ENCODE measurements at places on chromosomes 11 and 22.

DNA sequence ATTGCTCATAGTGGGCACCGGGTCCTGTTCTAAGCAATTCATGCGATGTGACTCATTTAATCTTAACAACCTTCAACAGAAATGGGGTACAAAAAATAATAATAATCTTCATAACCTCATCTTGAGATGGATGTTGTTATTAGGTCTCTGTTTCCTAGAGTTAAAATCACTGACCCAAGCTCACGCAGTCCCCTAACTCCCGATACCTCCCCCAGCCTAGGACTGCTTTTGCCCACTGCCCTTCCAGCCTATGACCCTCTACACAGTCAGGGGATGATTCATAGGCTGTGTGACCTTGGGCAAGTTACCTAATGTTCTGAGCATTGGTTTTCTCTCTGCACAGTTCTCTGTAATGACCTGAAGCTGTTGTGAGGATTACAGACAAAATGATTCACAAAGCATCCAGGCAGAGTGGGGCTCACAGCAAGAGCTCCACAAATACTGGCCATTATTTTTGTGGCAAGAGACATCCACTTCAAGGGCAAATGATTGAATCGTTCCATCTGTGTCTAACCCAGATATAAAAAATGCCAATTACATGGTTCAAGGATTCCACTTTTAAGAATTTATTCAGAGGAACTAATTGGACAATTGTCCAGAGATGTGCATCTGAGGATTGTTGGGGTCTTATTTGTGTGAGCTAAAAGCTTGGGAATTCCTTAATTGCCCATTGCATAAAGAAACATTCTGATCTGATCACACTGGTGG, 20.0 kb downstream of the MTFP1 start:
- DNase-seq, result no peak

DNA sequence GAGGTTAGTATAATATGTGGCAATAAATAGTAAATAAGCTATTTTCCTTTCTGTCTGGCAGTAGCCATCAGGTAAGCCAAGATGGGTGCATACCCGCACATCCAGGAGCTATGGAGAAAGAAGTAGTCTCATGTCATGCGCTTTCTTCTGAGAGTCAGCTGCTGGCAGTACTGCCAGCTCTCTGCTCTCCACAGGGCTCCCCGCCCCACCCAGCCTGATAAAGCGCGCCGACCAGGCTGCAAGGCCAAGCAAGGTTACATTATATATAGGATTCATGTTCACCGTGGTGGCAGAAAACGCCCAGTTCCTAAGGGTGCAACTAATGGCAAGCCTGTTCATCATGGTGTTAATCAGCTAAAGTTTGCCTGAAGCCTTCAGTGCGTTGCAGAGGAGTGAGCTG, 126.2 kb downstream of the ATG16L2 start:
- DNase-seq, result no peak

DNA sequence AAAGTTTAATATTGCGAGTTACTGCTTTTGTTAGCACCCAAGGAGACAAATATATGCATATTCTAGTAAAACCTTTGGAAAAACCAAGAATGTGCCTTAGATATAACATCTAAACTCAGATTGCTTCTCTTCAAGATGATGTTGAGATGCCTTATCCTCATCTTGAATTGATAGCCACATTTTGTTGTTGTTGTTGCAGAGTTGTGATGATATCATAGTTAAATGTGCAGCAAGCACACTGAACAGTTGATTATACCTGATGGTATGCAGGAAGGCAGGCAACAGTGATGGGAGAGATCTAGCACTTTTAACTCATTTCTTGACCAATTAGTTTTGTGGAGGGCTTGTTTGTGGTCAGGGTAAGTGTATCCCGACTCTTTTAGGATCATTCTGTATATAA, 48.0 kb downstream of the KDM2A start:
- DNase-seq, result no peak

GRCh38 chr11:86664930-86665329, 7.5 kb downstream of the ME3 start:
- DNase-seq, result no peak

DNA sequence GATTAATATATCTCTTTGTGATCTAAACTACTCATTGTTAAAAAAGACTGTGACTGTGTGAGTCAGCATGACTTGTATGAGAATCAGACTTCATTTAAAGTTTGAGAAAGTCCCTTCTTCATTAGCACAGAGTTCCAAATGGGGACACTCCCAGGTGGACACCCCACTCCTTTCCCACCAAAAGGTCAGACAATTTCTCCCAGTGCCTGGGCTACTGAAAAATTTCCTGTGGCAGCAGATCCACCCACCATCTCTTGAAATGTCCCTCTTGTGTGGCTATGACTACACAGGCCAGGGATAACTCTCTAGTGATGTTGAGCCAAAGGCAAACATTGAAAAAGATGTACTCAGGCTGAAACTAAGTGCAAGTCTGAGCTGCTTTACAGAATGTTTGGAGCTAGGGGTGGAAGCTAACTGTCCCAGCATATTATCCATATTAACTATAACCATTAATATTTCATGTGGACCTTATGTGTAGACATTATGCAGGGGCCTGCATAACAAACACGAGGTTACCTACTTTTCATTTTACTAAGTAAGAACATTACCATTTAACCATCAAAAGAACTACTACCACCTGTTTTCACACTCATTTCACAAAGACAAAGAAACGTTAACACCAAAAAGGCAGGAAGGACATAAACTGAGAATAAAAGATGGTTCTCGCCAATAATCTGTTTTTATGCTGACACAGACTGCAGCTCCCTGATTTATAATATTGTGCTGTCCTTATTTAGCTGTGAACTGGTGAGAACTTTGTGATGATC, 44.8 kb downstream of the MMP20 start:
- DNase-seq, result no peak

- DNase-seq, result no peak
Observed at GRCh38 chr11:93936460-93936859, 84.7 kb upstream of the HEPHL1 start.

GRCh38 chr11:30724274-30724673, 138.1 kb upstream of the MPPED2 start:
- no peak for DNase-seq

DNA sequence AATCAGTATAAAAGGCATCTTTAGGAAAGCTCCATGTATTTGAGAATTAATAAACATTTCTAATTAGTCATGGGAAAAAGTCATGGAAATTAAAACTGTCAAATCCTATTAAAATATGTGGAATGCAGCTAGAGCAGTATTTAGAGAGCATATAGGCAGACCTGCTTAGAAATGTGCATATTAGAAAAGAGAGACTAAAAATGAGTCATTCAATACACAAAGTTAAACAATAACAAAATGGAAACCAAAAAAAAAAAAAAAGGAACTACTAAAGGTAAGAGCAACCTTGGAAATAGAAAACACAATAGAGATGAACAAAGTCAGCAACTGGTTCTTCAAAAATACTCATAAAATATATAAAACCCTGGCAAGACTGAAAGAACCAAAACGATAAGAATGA, 59.7 kb upstream of the RASSF10 start:
- DNase-seq, result no peak

DNA sequence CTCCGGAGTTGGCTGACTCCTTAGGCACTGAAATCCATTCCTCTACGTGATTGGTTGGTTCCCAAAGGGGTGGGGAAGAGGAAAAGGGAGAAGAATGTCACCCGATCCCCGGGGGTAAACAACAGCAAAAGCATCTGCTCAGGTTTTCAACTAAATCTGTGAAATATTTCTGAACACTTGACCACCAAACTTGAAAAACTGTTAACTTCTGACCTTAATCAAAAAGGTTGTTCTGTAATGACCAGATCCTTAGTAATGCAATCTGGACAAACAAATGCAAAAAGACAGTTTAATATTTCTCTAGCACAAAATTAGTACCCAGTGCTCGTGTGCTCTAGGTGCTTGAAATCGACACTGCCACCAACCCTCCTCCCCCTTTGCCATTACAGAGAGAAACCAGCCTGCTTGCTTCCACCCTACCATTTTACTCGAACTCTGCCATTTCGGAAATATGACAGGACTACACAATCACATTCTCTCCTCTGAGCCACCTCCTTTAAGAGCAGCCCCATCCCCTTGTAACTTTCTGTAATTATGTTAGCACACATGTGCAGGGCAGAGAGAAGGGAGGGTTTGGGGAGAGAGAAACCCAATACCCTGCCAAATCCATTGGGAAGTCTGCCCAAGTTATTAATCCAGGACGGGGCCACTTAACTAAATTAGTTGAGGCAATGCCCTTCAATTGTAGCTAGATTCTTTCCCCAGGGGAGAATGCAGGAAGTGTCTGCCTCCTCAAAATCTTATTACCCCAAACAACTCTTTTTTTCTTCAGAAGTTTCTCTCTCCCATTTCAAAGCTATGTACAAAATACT, 113.8 kb downstream of the RBFOX2 start:
- no peak for DNase-seq

GRCh38 chr22:37578002-37578401, 1.9 kb downstream of the LGALS2 start:
- DNase-seq, result no peak

GRCh38 chr22:46031557-46031956, 54.6 kb upstream of the WNT7B start:
- DNase-seq, result no peak

DNA sequence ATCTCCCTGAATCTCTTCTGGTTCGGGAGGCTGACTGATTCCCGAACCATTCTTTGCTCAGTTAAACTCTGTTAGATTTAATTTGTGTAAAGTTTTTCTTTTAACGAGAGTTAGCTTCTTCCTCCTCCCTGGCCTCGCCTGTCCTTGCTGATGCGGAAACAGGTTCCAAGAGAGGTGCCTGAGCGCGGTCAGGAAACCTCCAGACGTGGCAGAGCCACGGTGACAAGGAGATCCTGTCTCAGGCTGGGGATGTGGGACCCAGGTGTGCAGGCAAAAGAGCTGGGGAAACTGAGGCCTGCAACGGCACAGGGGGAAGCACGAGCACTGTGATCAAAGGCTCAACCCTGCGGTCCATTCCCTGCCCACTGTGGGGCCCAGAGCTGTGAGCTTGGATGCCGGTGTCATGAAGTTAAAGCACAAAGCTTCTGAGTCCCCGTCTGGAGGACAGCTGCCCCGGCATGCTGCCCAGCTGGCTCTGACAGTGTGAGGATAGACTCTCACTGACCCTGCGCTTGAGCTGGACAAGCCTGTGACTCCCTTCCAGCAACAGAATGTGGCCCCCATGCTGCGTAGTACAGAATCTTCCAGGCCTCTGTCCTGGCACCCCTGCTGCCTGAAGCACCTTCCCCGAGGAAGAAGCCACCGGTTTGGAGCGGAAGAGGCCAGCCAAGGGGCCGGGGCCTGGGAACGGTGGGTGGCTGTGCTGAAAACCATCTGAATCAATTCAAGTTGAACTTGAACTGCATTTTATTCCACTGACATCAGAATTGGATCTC, 960.6 kb downstream of the BRD1 start:
- no peak for DNase-seq

DNA sequence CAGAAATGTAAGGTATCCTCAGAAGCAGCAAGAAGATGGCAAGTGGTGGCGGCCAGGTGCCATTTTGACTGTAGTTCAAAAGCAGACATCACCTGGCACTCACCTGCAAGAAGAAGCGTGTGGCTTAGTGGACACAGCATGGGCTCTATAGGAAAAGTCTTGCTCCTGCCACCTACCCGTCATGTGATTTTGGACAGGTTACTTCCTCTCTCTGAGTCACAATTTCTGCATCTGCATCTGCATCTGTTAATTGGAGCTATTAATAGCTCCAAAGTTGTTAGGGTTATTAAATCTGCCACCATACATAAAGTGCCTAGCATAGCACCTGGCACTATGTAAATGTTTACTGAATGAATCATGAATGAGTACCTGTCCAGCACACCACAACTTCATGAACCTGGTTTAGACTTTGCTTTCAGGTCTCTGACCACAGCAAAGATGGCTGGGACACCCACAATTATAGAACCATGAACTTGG, 16.8 kb downstream of the RAB30 start:
- no peak for DNase-seq

DNA sequence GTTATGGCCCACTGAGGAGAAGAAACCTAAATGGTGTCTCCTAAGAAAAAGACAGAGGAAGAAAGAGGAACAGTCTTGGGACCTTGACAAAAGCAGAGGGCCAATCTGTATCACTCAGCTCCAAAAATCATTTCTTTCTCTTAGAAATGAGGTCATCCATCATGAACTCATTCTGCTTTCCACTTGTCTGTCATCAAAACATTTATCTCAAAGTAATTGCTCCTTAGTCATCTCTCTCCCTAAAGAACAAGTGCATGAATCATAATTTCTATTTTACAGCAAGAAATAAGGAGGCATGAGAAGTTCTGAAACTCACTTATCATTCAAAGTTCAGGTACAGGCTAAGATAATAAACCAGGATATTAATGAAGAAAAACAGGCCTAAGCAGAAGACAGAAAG, 375.6 kb downstream of the KCNA4 start:
- DNase-seq, result no peak

GRCh38 chr11:74380746-74381439, 17.3 kb downstream of the PGM2L1 start:
- DNase-seq, result no peak

DNA sequence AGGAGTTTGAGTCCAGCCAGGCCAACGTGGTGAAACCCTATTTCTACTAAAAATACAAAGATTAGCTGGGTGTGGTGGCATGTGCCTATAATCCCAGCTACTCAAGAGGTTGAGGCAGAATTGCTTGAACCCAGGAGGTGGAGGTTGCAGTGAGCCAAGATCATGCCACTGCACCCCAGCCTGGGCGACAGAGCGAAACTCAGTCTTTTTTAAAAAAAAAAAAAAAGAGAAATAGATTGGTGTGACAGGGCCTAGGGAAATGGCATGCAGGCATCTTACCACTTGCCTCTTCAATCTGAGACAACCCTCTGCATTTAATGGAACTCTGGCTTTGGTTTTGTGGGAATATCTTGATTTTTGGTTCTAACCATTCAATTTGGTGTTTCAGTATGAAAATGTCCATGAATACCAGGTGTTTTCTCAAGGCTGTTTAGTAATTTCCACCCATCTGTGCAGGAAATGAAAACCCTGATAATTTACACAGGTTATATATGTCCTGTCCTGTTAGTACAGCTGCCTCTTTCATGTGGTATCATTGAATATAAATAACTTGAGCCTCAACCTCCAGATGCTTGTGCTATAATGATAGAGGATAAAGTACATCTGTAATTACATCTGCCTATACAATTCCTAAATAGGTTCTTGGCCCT, 8.4 kb downstream of the XBP1 start:
- DNase-seq, result no peak

GRCh38 chr22:44901301-44901700, 108.5 kb downstream of the PHF21B start:
- DNase-seq, result no peak

GRCh38 chr11:119051440-119052162, 5.4 kb downstream of the HYOU1 start:
- no peak for DNase-seq

- DNase-seq, result no peak
Observed at GRCh38 chr11:123719452-123719851, 22.0 kb downstream of the ZNF202 start.

GRCh38 chr11:69293087-69293486, 868 bp upstream of the MYEOV start:
- no peak for DNase-seq
